HCT116 (cell line): ENCODE measurements at places on chromosomes 2 and 18.

DNA sequence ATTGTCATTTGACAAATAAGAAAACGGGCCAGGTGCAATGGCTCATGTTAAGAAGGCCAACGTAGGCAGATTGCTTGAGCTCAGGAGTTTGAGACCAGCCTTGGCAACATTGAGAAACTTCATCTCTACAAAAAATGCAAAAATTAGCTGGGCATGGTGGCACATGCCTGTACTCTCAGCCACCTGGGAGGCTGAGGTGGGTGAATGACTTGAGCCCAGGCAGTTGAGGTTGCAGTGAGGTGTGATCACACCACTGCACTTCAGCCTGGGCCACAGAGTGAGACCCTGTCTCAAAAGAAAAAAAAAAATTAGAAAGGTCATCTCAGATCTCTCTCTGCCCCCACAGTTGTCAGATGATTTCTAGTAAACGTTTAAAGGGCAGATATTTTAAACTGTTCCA is 4.4 kb downstream of the SESTD1 start:
- no peak for DNase-seq

- no peak for DNase-seq
These were observed 4.9 kb downstream of the LTBP1 start for GRCh38 chr2:32951672-32952071.

DNA sequence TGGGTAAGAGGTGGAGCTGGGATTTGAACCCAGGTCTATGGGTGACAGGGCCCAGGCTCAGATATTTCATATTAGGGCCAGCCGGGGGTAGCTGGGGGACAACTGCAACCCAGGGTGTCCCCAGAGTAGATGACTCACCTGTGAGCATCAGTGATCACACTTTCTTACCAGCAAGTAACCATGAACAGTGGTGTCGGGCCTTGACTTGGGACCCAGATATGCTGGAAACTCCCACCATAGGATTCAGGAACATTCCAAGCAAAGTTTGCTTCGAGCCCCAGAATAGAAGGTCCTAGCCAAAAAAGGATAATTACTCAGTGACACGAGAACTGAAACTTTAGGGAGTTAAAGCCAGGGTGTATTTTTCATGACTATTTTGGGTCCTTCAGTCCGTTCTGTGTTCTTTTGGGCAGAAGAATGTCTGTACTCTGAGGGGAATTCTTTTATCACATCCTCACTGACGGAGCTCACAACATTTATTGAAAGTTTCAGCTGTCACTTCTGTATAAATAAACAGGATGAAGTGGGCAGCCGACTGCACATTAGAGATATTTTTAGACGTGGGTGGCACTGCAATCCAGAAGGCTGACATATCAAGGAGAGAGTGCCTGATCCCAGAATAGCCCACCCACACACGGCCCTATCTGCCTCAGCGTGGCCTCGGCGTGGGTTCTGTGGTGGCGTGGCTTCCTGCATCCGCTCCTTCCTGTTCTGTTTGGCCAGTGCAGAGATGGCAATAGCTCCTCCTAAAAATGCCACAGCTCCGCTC is 45.6 kb downstream of the RAMP1 start:
- no peak for DNase-seq

DNA sequence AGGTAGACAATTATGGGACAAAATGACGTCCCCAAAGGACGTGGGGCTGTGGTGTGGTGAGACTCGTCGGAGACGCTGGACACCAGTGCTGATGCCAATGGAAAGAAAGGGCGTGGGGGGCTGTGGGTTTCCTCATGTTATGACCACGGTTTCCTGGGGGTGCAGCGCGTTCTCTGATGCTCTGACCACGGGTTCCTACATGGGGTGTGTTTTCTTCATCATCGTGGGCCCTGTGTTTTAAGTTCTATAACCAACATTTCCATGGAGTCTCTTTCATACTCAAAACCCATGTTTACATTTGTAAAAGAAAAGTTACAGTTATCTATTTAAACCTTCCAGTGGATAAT is 141.6 kb downstream of the RTP5 start:
- DNase-seq: no peak

GRCh38 chr2:22194218-22194617 is 1070.5 kb downstream of the TDRD15 start:
- no peak for DNase-seq

GRCh38 chr2:191682126-191682525 is 4.2 kb downstream of the NABP1 start:
- no peak for DNase-seq

DNA sequence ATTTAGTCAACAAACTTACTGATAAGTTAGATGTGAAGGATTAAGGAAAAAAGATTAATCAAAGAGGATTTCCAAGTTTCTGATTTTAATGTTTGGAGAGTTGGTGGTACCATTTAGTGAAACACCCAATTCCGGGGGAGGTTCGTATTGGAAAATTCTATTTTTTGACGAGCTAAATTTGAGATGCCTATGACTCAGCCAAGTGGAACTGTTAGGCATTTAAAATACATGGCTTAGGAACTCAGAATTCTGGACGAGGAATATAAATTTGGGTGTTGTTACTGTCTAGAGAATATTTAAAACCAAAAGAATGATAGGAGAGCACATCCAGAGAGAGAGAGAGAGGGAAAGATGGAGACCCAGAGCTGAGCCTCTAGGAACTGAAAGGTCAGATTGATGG is 103.6 kb downstream of the TMX3 start:
- DNase-seq: no peak

DNA sequence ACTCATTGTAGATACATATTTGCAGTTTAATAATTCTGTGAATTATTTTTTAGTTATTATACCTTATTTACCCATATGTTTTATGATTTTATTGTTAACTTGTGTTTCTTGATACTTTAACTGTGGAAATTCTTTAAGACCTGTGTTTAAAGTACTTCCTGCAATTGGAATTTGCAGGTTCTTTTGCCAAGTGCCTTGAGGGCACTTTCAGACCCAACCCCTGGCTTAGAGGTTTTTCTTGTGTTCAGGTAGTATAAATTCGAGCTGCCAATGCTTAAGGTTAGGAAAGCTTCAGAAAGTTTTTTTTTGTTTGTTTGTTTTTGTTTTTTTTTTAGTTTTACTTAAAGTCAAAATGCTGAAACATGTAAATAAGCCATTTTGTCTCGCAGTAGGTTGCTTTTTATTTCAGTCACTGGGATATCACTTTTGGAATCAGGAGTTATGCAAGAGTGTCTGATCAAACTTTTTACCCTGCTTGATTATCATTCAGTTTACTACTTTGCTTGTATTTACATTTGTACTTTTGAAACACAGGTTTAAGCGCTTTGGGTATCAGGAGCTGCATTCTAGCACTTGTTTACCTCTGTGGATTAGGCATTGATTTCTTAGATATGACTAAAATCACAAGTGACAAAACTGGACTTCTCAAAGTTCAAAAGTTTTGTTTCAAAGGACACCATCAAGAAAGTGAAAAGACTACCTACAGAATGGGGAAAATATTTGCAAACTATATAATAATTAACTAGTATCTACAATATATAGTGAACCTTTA is 31.8 kb downstream of the TDRD15 start:
- no peak for DNase-seq

DNA sequence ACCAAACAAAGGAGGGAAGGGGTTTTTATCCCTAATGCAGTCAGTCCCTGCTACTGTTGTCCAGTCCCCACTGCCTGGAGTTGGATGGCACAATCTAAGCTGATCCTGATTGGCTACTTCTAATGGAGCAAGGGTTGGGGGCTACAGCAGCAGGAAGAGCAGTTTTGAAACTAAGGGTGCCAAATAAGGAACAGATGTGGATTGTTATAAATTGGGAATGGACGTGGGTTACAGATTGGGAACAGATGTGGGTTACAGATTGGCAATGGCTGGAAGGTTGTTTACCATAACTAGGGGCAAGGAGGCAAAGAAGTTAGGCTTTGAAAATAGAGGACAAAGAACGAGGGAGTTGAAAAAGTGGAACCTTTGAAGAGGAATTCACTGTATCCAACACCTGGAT is 16.0 kb upstream of the PROM2 start:
- no peak for DNase-seq

- no peak for DNase-seq
These were observed 342.2 kb downstream of the CMPK2 start for GRCh38 chr2:6523476-6523875.

- no peak for DNase-seq
These were observed 136.8 kb downstream of the LRP1B start for GRCh38 chr2:141994066-141994465.

DNA sequence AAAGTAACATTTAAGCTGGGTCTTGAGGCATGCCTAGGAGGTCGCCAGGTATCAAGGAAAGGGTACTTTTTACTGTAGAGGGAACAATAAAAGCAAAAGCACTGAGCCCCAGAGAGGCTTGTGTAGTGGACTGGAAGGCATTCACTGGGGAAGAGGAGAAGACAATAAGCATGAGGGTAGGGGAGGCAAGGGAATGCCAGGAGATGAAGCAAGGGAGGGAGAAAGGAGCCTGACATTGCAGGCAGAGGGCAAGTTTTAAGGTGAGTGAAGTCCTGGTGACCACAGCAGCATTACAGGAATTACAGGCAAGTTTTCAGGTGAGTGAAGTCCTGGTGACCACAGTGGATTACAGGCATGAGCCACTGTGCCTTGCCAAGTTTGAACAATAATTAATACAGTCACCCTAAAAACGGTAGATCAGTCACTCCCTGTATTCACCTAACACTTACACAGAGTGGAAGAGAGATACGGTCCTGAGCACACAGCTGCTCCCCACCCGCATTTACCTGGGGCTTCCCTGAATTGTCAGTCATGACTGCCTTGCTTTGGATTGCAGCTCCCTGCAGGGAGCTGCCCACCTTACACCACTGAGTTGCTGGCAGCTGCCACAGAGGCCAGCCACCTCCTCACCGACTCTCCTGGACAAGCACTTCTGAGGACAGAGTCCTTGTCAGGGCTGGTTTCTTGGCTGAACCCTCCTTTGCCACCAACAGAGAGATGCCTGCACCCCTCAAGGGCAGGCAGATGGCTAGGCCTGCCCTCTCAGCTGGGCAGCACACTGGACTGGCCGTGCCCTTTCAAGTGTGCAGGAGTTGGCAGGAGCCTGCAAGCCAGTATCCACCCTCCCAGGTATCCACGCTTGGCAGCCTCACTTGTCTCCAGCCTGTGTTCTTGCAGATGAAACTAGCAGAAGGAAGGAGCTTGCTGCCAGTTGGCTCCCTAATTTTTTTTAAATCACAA is 153.2 kb upstream of the MSH6 start:
- no peak for DNase-seq

GRCh38 chr2:75324141-75324540 is 124.8 kb upstream of the TACR1 start:
- peak; percentile 0 for DNase-seq

GRCh38 chr2:43221763-43222474 is 4.5 kb downstream of the ZFP36L2 start:
- peak; percentile 64 for DNase-seq

GRCh38 chr2:6443061-6443823 is 422.5 kb downstream of the CMPK2 start:
- no peak for DNase-seq

DNA sequence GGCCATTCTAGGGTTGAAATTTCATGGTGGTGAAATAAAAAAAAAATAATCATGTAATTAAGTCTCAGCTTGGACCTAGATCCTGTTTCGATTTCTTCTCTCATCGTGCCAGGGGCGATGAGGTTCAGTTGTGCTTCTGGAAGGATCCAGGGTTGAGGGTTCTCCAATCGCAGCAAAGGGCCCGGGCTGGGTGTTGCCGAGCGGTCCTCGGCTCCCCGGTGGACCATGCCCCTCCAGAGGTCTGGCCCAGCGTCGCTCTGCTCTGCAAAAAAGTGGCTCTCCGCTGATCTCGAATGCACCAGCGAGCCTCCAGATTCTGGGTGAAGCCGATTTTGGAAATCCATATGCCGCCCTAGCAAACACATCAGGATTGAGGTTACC is 39.0 kb downstream of the EN1 start:
- no peak for DNase-seq

DNA sequence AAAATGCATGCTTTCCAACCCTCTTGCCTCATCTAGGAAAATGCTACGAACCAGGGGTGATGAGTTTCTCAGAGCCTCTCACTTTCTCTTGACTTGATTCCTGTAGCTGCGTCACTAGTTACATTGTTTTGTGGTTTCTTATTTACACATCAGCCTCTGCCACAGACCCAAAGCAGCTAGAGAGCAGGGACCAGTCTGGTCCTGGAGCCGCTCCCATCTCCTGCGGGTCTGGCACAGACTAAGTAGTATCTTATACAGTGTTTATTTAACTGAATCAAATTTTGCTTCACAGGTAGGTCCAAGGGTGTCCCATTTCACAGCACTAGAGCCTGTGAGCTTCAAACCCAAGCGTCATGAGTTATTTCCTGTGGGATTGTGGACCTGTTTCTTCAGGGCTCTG is 310.5 kb downstream of the MYCN start:
- no peak for DNase-seq

- no peak for DNase-seq
These were observed 852.9 kb downstream of the DCDC2C start for GRCh38 chr2:4556135-4556896.

DNA sequence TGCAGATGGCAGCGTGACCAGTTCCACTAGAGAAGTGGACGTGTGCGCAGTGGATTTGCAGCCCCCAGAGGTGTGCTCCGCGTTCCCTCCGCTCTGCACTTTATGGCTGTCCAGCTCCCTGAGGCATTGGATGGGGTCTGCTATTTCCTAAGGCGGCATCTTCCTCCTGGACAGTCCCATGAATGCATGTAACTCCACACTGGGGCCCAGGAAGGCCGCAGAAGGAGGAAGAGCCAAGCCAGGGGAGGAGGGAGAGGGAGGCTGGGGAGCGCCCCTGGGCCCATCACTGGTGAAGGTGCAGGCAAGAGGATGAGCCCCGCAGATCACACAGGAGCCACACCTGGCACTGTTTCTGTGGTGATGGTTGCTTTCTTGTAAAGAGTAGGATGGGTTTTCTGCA is 99.1 kb downstream of the PTGR3 start:
- no peak for DNase-seq

GRCh38 chr18:9755615-9756014 is 47.5 kb downstream of the RAB31 start:
- no peak for DNase-seq

DNA sequence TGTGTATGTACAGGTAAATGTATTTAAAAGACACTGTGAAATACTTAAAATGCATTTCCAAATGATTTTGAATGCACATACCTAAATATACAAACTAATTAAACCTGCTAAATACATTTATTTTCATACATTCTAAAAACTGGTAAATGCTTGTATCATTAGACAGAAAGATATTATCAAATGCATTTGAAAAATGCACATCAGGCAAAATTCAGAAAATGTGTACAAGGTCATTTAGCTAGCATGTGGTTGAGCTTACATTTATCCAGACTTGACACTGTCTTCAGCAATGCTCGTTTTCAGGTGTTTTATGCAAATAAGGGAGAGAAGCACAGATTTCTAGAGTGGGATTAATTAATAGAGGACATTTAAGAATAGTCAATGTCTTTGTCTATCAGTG is 374.2 kb downstream of the SUCLG1 start:
- no peak for DNase-seq

- DNase-seq: no peak
These were observed 109.0 kb upstream of the CBLN2 start for GRCh38 chr18:72652990-72653593.

GRCh38 chr2:84257831-84258230 is 201.2 kb downstream of the SUCLG1 start:
- no peak for DNase-seq
